GM04503 (cell line): ENCODE measurements at places on chromosomes 7 and 10.

DNA sequence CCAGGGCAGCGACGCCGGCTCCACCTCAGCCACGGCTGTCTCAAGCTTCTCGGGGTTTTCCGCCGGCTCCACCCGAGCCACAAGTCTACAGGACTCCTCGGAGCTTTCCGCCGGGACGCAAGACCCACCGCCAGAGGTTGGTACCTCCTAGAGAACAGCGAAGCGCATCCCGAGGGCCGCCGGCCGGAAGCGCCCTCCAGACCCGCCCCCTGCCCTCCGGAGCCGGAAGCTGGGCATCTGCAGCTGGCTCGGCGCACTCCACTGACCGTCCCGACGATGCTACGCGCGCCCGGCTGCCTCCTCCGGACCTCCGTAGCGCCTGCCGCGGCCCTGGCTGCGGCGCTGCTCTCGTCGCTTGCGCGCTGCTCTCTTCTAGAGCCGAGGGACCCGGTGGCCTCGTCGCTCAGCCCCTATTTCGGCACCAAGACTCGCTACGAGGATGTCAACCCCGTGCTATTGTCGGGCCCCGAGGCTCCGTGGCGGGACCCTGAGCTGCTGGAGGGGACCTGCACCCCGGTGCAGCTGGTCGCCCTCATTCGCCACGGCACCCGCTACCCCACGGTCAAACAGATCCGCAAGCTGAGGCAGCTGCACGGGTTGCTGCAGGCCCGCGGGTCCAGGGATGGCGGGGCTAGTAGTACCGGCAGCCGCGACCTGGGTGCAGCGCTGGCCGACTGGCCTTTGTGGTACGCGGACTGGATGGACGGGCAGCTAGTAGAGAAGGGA lies at the start of gene MINPP1:
Gene MINPP1 (plus strand): TSS at position 254 of the 726 bp plus-strand sequence. CDS start 23 bp downstream, at position 277.
- DNase-seq = peak; percentile 42

- DNase-seq = no peak
Observed at GRCh38 chr7:289756-290553, at the start of gene FOXL3. FOXL3 (plus strand) TSS chr7:290170; CDS start chr7:290170, 0 bp downstream.

DNA sequence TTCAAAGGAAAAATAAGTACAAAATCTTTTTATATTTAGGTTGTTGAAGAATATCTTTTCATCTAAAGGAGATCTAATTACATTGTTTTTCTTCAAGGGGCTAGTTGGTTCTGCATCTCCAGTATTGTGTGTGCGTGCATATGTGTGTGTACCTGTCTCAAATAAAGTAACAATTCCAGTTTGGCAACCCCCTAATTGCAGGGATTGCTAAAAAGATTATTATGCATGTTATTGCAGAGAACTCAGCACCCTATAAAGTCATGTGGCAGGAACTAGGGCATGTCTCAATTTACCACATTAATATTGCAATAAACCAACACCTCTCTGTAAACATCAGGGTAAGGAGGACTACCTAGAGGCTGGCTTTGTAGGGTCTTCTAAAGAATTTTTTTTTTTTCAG lies 37.0 kb downstream of the MRPS33 start:
- no peak for DNase-seq

DNA sequence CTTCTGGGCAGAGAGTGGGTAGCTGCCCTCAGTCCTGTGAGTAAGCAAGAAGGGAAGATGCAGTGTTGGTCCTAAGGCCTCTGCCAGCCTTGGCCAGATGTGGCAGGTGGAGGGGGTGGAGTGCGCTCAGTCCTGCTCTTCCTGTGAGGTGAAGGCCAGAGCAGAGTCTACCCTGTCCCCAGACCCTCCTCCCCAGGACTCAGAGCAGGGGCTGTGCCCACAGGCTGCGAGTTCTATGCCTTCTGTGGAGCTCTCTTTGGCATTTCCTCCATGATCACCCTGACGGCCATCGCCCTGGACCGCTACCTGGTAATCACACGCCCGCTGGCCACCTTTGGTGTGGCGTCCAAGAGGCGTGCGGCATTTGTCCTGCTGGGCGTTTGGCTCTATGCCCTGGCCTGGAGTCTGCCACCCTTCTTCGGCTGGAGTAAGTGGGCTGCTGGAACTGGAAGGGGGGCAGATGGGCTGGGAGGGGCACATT lies 4.0 kb downstream of the OPN4 start:
- no peak for DNase-seq

GRCh38 chr7:150685219-150686029 lies at the start of gene GIMAP2:
GIMAP2 (plus strand) TSS chr7:150685706; CDS start chr7:150687060, 1,354 bp downstream.
- DNase-seq = no peak

DNA sequence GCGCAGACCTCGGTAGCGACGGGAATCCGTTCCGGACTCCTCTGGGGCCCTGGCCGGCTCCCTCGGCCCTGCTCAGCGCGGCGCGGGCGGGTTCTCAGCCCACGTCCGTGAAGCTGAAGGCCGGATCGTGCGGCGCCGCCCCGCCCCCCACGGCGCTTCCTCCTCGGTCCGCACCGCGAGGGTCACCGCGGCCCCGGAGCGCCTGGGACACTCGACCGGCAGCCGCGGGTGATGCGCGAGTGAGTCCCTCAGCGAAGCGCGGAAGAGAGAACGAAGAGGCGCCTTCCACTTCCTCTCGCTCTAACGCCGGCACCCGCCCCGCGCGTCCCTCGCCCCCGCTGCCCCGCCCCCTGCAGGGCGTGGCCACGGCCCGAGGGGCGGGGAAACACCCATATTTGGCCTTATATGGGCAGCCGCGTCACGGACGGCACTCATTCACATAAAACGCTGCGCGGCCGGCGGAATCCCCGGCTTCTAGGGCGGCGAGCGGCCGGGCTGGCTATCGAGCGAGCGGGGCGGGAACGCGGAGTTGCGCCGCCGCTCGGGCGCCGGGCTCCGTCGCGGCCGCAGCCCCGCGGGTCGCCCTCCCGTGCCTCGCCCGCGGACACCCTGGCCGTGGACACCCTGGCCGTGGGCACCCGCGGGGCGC lies at the start of gene DUSP5:
Gene DUSP5 (plus strand): TSS at position 470 of the 649 bp plus-strand sequence. CDS start 215 bp downstream, outside the sequence.
- peak; percentile 65 for DNase-seq

- DNase-seq = no peak
Observed at GRCh38 chr7:114085592-114086501, 167.0 kb upstream of the PPP1R3A start.

GRCh38 chr10:108591417-108591816 lies 1331.9 kb downstream of the XPNPEP1 start:
- DNase-seq = no peak

GRCh38 chr10:127964621-127965020 lies 57.7 kb downstream of the PTPRE start:
- no peak for DNase-seq

- DNase-seq = no peak
Observed at GRCh38 chr7:1357601-1358271, 101.5 kb downstream of the MICALL2 start.

GRCh38 chr10:75115137-75115536 lies 3.7 kb downstream of the SAMD8 start:
- DNase-seq = peak; percentile 18

DNA sequence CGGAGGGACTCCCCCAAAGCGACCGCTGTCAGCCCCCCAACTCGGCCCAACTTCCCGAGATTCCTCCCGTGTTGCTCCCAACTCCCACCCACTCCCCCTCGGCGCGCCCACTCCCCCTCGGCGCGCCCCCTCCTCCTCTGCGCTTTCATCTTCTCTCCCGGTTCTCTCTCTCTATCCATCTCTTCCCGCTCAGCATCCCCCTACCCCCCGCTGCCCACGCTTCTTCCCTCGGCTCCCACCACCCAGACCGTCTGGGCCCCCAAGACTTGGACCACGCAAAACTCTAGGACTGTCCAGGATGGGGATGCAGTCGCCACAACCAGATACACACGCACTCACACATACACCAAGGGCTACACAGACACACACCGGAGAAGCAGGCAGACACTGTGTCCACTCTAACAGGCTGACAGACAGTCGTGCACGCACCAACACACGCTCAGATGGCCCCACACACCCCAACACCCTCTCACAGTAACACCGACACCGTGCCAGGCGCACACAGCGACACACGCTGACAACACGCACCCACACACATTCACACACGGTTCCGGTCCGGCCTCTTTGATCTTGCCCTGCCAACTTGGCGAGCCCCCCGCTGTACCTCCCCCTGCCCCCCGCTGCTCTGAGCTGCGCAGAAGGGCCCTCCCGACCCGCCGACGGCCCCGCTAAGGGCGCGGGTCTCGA lies 1.1 kb downstream of the GRID1 start:
- DNase-seq = no peak

- DNase-seq = no peak
Observed at GRCh38 chr7:12921751-12922345, 234.4 kb downstream of the ARL4A start.

DNA sequence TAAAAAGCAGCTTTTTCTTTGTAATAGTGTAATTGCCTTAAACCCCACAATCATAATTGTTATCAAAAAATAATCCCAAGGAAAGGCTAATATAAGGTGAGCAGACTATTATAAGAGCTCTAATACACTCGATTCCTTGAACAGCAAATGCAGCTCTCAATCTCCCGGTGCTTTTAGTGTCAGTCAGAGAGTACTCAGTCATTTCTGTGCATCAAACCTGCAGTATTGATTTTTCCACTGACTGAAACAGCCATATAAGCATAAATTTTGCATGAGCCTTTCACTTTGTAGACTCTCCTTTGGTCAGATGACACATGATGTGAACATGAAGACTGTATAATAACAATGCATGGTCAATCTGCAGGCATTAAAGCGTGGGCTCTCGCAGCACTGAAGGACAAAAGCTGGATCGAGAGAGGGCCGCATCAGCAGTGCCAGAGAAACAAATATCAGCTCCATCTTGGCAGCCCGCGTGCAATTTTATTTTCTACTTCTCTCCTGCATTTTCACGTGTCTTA lies 272.0 kb downstream of the POU6F2 start:
- DNase-seq = no peak

GRCh38 chr7:158584407-158584806 lies 3.2 kb downstream of the PTPRN2 start:
- DNase-seq = no peak

DNA sequence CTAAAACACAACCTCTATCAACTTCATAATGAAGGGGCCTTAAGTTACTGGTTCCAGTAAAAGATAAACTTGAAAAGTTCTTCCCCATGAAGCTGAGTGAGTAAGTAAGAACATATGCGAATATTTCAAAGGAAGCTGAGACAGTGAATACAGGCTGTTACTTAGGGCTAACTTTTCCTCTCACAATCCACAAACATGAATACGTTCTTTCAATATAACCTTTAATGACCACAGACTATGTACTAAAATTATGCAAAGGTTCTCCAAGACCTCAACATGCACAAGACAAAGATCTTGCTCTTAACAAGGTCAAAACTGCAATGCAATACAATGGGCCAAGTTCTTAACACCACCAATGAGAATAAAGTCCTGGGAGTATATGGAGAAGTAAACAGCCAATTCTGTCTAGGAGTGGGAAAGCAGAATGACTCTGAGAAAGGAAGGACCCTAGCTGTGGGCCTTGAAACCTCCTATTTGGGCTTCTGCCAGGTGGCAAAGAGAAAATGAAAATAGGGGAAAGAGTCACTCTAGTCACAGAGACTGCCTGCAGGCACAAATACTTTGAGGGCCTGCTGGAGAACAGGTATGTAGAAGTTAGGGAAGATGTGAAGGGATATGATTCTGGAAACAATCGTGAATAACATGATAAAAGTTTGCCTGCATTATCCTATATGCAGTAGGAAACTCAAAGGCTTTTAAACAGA lies 43.7 kb downstream of the OSBPL3 start:
- no peak for DNase-seq

- DNase-seq = peak; percentile 47
Observed at GRCh38 chr10:110651044-110651958, 7.2 kb downstream of the RBM20 start.

GRCh38 chr10:119447823-119448546 lies 94.5 kb downstream of the RGS10 start:
- DNase-seq = no peak

- no peak for DNase-seq
Observed at GRCh38 chr10:116857156-116857555, 7.9 kb downstream of the ENO4 start.

GRCh38 chr10:127976286-127976685 lies 69.4 kb downstream of the PTPRE start:
- DNase-seq = no peak

DNA sequence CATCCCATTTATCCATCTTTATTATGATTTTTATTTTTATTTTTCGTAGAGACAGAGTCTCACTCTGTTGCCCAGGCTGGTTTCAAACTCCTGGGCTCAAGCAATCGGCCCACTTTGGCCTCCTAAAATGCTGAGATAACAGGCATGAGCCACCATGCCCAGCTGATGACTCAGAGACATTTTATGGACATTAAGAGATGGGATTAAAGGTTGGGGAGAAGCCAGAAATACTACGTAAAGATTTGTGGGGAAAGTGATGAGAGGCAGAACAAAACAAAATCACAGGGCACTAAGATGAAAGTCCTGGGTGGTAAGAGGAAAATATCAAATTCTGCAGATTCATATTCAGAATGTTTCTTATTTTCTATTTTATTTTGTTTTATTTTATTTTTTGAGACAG lies 7.6 kb downstream of the WNT8B start:
- no peak for DNase-seq

GRCh38 chr10:35643151-35644049 lies 1.3 kb upstream of the FZD8 start:
- DNase-seq = no peak

DNA sequence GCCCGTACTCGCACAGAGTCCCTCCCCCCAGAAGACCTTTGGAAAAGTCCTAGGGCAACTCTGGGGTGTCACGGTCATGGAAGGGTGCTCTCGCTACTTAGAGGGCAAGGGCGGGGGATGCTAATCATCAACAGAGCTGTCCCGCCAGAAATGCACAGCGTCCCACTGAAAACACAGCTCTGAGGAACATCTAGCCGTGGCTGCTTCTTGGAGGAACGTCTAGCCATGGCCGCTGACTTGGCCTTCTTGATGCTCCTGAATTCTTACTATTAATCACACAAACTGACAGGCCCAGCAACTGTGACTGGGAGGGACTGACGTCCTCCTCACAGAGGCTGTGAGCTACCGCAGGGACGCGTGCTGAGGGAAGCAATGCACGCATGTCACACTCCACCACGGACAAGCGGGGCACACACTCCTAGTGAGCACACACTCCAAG lies 1.7 kb downstream of the TUBGCP2 start:
- no peak for DNase-seq

DNA sequence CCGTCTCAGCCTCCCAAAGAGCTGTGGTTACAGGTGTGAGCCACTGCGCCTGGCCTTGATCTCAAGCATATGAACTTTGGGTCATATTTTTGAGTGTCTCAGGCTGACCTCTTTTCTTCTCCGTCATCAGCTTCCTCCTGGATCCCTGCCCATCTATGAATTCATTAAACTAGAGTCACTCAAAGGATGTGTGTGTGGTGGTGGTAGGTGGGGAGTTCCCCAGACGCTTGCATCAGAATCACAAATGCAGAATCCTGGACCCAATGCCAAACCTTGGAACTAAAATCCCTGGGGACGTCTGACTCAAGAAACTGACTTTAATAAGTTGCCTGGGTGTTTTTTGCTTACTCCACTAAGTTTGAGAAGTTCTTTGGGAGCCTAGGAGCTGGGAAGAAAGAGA lies 6.7 kb upstream of the CREB5 start:
- DNase-seq = peak; percentile 29

DNA sequence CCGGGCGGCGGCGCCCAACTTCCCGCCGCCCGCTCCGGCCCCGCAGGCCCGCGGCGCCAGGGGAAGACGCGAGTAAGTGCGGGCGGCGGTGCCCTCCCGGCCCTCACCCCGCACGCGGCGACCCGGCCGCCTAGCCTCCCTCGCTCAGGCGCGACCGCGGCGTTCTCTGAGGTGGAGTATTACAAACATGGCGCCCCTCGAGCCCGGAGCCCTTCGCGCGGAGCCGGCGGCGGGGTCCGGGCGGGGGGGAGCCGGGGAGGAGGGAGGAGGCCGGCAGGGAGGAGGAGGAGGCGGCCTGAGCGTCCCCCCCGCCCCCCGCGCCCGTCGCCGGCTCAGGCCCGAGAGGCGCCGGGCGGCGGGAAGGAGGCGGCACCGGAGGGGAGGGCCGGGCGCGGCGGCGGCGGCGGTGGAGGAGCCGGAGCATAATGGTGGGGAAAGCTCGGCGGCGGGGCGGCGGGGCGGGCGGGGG lies at the start of gene ZMYND11:
Gene ZMYND11 (plus strand): TSS at position 324 of the 469 bp plus-strand sequence. CDS start 44,558 bp downstream, outside the sequence.
- no peak for DNase-seq
